Cerebellar nuclear complex (tissue), 1 donor: ENCODE measurements at places on chromosomes 4 and X.

DNA sequence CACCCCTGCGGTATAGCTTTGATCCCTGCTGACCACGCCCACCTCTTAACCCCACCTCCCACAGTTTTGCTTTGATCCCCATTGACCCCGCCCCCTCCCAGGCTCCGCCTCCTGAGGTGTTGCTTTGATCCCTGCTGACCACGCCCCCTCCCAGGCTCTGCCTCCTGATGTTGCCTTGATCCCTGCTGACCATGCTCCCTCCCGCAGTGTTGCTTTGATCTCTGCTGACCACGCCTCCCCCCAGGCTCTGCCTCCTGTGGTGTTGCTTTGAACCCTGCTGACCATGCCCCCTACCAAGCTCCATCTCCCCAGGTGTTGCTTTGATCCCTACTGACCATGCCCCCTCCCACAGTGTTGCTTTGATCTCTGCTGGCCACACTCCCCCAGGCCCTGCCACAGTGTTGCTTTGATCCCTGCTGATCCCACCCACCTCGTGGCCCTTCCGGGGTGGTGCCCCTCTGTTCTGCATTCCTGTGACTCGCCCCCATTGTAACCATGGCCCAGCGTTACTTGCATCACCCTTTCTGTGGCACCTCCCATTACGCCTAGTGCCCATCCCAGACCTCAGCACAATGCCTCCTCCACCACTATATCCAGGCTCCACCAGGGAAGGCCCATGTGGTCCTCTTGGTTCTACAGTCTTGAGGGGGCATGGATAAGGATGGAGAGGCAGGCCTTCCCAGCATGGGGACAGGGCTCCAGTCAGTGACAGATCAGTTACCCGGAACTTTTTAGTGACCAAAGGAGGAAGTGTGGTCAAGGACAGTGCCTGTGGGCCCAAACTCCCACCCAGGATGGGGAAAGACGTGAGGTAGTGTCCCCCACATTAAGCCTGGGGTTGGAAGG is 70.8 kb downstream of the ADRA2C start:
- no peak for DNase-seq

- DNase-seq, result no peak
These were observed 748.6 kb downstream of the STPG2 start for GRCh38 chr4:97394653-97395052.

GRCh38 chr4:94332983-94333590 is 9.5 kb downstream of the HPGDS start:
- DNase-seq, result no peak

GRCh38 chrX:118977424-118977823 is 3.0 kb downstream of the LONRF3 start:
- DNase-seq, result no peak
